ENCODE measurements at places on chromosomes 11 and 22. TPM values are rescaled to one million over a fixed set of nuclear protein-coding genes. Genes with fewer than 3 reads are reported as not detected.

RTN4RL2 gene
- polyA plus RNA-seq = 0.14 TPM

SERPING1 gene
- polyA plus RNA-seq = 0.23 TPM

LGR4 gene
- polyA plus RNA-seq = 0.55 TPM

IRAG1 gene
- 0.18 TPM for polyA plus RNA-seq

CASP1 gene
- polyA plus RNA-seq = 75.2 TPM

PATE2 gene
- not detected for polyA plus RNA-seq

NPAT gene
- polyA plus RNA-seq = 23.9 TPM

C11orf91 gene
- not detected for polyA plus RNA-seq

PLAAT2 gene
- polyA plus RNA-seq = 6.4 TPM

CTSF gene
- 7.0 TPM for polyA plus RNA-seq

STIM1 gene
- 22.1 TPM for polyA plus RNA-seq

TTLL12 gene
- 20.0 TPM for polyA plus RNA-seq

GGT5 gene
- polyA plus RNA-seq = not detected

APIP gene
- 17.2 TPM for polyA plus RNA-seq
